ENCODE measurements at places on chromosomes 1 and 21.

- DNase-seq = no peak
Observed at GRCh38 chr1:196361112-196361714, 247.0 kb downstream of the KCNT2 start.

- DNase-seq = no peak
Observed at GRCh38 chr21:16865632-16866031, 647.2 kb upstream of the CXADR start.

GRCh38 chr1:116943438-116943837 is 33.7 kb downstream of the PTGFRN start:
- DNase-seq = no peak

- no peak for DNase-seq
Observed at GRCh38 chr21:43868461-43868860, 3.4 kb downstream of the AGPAT3 start.

- no peak for DNase-seq
Observed at GRCh38 chr1:174966008-174966572, 33.7 kb upstream of the CACYBP start.

- no peak for DNase-seq
Observed at GRCh38 chr1:202725526-202725925, 15.3 kb upstream of the SYT2 start.

GRCh38 chr1:201503397-201504176 is 3.3 kb downstream of the CSRP1 start:
- no peak for DNase-seq

DNA sequence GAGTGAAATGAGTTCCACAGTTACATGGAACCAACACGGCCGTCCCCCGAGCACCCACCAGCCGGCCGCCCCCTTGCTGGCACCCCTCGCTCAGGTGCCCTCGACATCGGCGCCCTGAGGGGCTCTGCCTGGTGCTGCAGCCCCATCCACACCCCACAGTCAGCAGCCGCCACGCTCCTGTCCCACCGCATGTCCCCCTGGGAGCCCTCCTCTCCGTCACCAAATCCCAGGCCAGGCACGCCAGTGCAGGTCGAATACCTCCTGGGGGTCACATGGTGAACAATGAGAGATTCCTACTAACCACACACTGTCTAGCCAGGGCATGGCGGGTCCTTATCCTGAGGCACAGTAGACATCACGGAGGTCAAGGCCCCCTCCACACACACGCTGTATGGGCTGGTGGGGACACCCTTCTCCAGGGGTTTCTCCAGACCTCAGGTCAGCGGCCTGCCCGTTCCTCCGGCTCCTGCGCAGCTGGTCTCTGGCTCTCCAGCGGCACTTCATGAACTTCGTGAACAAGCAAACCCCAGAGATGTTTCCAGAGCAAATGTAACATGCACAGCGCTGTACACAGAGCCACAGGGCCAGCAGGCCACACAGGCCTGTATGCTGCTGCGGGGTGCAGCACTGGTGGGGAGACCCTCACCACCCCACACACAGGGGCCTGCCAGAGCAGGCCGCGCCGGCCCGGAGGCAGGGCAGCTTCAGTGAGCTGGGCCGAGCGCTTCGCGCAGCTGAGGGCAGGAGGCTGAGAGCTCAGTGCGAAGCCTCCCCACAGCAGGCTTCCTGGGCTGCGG is 21.8 kb downstream of the POFUT2 start:
- no peak for DNase-seq

DNA sequence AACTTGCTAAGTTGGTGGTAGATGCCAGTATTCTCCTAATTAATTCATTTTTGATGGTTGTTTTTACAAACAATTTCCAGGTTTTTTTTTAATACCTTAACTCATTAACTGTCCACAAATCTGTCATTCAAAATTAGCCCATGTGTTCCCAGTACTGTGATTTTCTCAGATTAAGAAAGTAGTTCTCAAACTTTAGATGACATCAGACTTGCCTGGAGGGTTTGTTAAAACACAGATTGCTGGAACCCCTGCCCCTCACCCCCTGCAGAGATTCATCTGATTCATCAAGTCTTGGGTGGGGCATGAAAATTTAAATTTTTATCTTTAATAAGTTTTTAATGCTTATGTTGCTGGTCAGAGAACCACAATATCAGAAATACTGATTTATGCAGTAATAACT is 130.5 kb downstream of the BACH1 start:
- no peak for DNase-seq

GRCh38 chr1:7940745-7941436 is at the start of gene TNFRSF9:
TNFRSF9 (minus strand) TSS chr1:7940839; CDS start chr1:7939994, 845 bp downstream.
- peak; percentile 23 for DNase-seq

GRCh38 chr1:83098791-83099190 is 900.1 kb downstream of the TTLL7 start:
- no peak for DNase-seq

GRCh38 chr1:2053217-2053616 is 3.0 kb downstream of the PRKCZ start:
- no peak for DNase-seq

- no peak for DNase-seq
Observed at GRCh38 chr21:14312871-14313270, 70.1 kb downstream of the HSPA13 start.

GRCh38 chr21:31924548-31924947 is 51.7 kb downstream of the HUNK start:
- no peak for DNase-seq

DNA sequence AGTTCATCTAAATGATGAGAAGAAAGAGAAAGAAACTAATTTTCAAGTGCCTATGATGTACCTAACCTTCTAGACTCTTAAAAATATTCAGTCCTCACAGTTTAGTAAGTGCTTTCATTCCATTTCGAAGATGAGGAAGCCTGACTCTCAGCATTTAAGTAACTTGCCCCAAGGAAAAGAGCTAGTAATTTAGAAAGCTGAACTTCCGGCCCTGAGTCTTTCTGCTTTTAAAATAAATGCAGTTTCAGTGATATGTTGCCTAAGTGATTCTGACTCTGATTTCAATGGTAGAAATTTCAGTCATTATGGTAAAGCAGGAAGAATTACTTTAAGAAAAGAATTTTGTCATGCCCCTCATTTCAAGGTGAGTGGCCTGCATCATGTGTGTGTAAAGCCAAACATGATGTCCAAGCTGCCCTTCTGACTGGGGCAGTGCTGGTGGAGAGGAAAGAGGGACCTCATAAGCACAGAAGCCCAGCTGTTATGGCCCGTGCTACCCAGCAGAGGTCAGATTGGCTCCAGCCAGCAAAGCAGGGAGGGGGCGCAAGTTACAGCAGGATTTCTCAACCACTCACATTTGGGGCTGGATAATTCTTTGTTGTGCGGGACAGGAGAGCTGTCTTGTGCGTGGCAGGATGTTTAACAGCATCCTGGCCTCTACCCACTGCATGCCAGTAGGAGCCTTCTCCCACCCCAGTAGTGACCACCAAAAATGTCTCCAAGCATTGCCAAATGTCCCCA is 10.7 kb downstream of the ATP1A4 start:
- DNase-seq = no peak

GRCh38 chr21:23452384-23453083 is 2154.7 kb downstream of the MRPL39 start:
- no peak for DNase-seq

GRCh38 chr1:116987256-116987555 is 14.4 kb upstream of the CD101 start:
- peak; percentile 70 for DNase-seq
